ENCODE measurements at places on chromosomes 1 and 21.

DNA sequence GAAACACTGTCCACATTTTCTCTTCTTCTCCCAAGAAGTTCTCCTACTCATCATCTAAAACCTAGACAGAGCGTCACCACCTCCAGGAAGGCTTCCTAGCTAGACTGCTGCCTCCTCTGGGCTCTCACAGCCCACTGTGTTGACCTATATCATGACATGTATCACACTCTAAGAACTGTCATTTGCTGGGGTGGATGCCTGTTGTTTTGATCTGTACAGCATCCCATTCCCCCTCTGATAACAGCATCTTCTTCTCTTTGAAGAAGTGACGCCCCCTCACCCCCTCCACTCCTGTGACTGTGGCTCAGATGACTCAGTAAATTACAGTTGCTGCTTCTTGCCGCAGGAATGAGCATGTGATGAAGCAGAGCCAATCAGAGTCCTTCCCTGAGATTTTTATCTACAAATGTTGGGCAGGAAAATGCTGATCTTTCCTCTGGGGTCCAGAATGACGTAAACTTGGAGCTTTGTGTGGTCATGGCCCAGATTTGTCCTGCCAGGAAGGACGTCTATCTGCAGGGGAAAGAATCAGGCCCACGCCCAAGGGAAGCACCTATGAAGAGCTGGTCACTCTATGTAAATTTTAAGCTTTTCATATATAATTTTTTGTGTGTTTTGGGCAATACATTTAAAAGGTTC, 28.0 kb upstream of the FOXO6 start:
- DNase-seq: no peak

GRCh38 chr1:95982711-95983110, 738.9 kb upstream of the PTBP2 start:
- no peak for DNase-seq

- no peak for DNase-seq
Observed at GRCh38 chr1:24327891-24328290, 8.7 kb downstream of the GRHL3 start.

DNA sequence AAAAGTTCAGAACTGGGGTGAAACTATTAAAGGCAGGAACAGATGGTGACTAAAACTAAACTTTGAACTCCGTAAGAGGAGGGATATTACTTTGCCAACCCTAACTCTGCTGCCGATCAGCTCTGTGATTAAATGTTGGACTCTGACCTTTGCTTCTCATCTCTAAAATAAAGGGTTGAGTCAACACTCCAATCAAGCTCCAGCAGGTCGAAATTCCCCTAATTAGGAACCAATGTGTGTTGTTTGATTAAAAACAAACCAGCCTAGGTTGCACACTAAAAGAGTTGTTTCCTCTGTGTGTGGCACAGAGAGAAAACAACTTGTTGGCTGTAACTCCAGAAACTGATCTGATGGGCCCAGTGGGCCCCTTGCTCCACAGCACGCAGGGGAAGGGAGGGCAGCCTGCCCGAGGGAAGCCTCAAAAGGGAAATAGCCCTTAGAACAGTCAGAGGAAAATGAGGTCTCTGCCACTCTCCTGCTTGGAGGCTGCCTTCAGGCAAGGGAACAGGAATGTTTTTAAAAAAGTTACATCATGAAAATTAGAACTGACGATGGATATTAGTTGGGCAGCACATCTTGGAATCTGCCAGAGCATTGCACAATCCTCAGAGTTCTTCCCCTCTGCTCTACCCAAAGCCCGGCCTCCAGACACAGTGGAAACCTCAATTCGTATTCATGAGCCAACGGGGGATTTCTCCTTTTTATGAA, 69.3 kb downstream of the KCTD3 start:
- DNase-seq: no peak

DNA sequence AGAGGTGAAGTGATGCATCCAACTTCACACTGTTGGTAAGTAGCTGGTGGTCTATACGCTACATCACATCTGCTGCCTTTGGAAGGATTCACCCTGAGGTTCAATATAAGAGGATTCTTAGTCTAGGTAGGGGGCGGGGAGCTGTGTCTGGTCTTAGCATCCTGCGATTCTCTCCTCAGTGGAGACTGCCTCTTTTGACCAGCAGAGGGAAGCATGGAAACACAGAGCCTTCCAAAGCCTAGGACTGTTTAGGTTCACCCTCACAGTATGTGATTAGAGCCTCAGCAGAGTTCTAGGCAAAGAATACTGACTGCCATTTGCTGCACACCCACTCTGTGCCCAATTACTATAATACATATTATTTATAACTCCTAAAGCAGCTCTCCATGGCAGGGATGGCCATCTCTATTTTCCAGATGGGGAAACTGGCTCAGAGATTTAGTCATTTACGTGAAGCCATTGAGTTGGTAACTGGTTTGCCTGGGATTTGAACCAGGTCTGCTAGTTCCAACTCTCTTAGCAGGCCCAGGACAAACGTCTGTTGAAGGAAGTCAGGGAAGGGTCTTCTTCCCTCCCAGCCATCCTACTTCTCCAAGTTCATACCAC, 28.9 kb upstream of the EFCAB14 start:
- peak; percentile 21 for DNase-seq

GRCh38 chr1:201634261-201634660, 95.3 kb downstream of the NAV1 start:
- no peak for DNase-seq

GRCh38 chr21:42735061-42735460, 81.6 kb downstream of the PDE9A start:
- no peak for DNase-seq

DNA sequence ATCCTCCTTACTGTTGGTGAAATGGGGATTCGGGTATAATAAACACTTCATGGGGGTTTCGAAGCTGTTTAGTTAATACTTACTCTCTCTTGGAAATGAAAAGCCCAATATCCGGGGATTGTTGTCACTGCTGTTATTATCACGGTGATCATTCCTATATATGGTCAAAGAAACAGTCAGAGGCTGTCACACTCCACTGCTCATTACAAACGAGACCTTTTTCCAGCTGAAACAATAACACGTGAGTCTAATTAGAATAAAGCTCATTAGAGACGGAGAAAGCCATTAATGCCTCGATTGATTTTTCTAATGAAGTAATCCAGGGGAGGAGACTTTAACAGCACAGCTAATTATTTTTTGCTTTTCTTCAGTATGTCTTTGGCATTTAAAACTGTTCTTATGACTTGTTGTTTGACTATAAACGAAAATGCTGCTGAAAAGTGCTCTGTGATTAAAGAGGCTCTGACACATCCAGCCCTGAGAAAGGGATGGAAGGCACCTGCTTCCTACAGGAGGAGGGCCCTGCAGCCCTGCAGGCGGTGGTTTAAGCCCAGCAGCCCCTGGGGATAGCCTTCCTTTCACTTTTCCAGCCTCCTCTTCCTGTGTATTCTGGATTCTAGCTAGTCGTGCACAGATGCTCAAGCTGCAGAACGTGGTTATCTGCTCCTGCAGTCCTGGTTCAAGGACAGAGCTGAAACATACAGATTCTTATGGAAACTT, 143.6 kb downstream of the EDEM3 start:
- DNase-seq: no peak

GRCh38 chr1:243409284-243409683, 153.4 kb downstream of the SDCCAG8 start:
- peak; percentile 32 for DNase-seq

- no peak for DNase-seq
Observed at GRCh38 chr1:210674151-210674550, 345.4 kb downstream of the HHAT start.

GRCh38 chr1:51219022-51219421, 17.1 kb upstream of the RNF11 start:
- no peak for DNase-seq

DNA sequence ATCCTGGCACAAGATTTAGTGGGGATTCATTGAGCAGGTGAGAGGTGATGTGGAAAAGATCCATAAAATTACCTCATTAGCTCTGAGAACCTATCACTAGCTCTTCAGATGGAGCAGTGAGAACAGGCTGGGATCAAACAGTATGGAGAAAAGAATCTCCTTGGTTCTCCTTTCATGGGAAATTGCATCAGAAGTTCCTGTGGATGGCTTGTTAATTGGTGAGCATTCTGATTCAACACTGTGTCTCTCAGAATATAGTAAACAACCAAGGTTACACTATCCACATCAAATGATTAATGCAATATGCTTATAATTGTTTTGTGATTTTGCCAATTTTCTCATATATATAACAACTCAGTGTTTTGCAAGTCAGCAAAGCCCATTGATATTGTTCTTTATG, 8.3 kb upstream of the CD55 start:
- DNase-seq: no peak

DNA sequence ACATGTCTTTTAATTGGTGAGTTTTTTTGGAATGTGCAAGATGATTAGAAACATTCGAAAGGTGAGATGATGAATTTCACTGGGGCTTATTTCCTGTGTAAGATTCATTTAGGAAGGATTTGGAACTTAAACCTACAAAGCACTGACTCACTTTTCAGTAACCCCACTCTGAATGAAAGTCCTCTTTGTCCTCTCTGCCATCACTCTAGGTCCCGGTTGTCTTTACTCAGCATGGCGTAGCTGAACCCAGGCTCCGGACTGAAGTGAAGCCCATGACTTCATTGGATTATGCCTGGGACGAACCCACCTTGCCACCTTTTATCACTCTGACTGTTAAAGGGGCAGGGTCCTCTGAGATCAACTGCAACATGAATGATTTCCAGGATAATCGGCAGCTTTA, 139.4 kb downstream of the VPS13D start:
- DNase-seq: no peak

DNA sequence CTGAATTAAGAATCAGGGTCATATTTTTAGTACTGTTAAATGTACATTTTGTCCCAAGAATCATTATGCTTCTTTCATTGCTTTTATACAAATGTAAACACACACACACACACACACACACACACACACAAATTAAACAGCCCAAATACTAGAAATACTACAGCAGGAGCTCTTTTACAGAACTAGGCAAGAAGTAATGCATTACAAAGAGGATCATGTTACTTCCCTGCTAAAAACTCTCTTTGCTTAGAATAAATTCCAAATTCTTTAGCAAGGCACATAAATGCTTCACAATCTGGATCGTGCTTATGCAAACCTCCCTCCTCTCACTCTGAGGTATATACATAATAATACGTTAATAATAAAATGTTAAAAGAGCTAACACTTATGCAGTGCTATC, 720.4 kb upstream of the ADGRL4 start:
- no peak for DNase-seq

DNA sequence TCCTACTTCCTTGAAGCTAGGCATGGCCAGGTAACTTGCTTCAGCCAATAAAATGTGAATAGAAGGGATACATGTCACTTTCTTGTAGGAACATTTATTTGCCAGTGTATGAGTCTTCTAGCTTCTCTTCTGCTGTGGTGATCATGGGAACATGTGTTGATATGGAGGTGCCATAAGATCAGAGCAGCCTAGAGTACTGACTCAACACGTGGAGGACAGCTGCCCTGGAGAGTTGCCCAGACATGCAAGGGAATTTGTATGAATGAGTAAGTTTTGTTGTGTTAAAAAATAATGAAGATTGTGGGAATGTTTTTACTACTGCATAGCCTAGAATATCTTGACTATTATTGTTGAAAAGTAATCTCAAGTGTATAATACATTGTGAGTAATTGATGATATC, 502.3 kb downstream of the NUF2 start:
- DNase-seq: no peak

GRCh38 chr1:204545202-204545601, 29.0 kb downstream of the MDM4 start:
- no peak for DNase-seq

DNA sequence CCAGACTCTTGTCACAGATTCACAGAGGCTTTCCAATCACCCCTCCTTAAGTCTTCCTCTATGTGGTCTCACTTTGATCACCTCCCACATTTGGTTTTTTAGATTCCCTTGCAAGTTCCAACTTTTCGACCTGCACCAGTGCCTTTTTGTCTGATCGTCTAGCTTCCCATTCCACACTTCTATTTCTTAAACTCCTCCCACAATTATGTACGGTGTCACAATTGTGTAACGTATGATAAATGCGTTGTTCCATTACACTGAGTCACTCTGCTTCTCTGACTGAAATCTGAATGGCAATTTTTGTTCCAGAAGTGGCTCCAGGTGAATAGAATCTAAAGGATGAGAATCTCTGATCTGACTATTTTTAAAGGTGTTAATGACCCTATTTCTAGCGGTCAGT, 320.1 kb downstream of the LMX1A start:
- DNase-seq: no peak

- no peak for DNase-seq
Observed at GRCh38 chr1:184791550-184791900, 36.9 kb upstream of the EDEM3 start.

DNA sequence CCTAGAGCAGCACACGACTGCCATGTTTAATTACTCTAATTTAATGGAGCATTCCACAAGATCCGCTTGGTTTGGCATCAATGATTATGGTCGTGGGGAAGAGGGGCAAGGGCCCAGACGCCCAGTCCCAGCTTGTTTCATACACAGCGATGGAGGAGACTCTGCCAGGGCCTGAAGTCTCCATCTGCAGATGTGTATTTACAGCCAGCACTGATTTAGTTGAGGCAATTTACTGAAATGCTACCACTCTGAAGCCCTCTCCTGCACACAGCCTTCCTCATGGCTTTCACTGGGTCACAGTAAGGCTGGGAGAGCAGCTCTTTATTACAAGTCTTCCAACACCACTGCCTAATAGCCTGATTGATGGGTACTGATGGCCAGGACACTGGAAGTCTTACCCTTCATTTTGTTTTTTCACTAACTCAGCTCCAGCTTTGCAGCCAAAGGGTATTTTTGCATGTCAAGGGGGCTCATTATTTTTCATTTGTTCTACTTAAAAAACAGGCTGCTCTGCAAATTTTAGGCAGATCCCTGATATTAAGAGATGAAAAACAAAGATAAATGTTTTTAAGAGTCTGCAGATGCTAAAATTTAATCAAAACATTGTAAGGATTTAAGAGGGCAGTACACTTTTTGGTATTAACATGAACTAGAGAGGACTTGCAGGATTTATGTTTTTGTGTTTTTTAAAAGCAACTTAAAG, 236.3 kb downstream of the SIPA1L2 start:
- no peak for DNase-seq

- no peak for DNase-seq
Observed at GRCh38 chr1:85343213-85343611, 66.8 kb upstream of the BCL10 start.

DNA sequence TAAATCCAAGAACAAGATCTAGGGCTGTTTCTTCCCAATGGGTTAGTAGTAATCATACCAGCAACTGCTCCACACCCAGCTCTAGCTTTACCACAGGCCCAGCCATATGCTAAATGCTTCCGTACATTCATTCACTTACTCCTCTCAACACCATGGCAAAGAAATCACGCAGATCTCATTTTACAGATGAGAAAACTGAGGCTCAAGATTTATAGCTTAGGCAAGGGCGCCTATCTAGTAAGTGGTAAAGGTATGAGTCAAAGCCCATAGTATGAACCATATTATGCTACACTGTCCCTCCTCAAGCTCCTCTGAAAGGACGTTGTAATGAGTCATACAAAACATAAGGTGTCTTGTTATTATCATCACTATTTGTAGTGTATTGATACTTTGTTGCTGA, 82.2 kb downstream of the NIBAN1 start:
- DNase-seq: peak; percentile 67

GRCh38 chr1:52026278-52026677, 7.3 kb downstream of the KTI12 start:
- no peak for DNase-seq

- peak; percentile 82 for DNase-seq
Observed at GRCh38 chr21:29078869-29079767, 5.7 kb upstream of the CCT8 start.

GRCh38 chr1:238558156-238558555, 667.4 kb upstream of the ZP4 start:
- no peak for DNase-seq

- DNase-seq: no peak
Observed at GRCh38 chr1:36126005-36126716, 1.1 kb upstream of the COL8A2 start.

GRCh38 chr1:214467078-214467585, 84.3 kb downstream of the PTPN14 start:
- DNase-seq: no peak

Measured in GM12865 (cell line).